ENCODE measurements at places on chromosomes 1 and 21. TPM values are rescaled to one million over a fixed set of nuclear protein-coding genes. Genes with fewer than 3 reads are reported as not detected.

The EPHB2 gene
- 18.4 TPM for polyA plus RNA-seq

GRCh38 chr1:24693827-24694379 lies 50.8 kb downstream of the SRRM1 start:
- DNase-seq = no peak

DNA sequence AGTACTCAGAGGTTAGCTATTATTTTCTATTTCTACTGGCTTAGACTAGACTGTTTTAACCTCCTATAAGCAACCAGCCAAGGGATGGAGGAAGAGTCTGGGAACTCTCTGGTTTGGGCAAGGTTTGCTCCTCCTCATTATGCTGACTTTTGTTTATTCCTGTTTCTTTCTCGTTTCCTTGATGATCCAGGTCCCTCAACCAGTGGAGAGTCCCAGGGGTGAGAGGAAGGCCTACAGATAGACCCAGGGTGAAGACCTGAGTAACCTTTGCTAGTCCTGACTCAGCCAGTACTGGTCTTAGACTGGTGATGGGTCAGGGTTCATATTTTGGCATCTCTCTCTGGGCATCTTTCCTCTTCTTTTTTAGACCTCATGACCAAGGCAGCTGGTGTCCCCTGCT lies 5.4 kb downstream of the TUFT1 start:
- DNase-seq = no peak

DNA sequence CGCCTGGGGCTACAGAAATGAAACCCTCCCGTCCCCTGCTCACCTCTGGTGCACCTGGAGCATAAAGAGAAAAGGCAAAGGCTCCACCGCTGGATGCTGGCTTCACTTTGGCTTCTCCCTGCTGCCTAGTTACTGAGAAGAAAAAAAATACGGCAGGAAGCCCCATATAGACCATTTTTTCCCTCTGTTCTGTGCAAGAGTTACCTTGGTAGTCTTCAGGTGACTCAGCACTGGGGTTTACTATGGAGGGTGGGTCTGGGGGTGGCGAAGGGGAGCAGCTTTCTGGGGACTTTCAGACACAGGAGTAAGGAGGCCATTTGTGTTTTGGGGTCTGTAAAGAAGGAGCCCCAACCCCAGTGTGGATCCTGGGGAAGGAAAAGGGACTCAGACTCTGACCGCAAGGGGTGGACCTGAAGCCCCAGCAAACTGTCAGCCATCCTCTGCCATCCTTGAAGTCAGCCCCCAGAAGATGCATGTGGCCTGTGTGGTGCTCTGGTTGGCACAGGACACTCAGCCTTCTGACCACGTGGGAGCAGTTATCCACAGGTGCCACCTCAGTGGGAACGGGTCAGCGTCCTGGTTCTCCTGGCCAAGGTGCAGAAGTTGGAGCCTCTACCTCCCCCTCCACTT lies 25.9 kb upstream of the EPS8L3 start:
- DNase-seq = no peak

DNA sequence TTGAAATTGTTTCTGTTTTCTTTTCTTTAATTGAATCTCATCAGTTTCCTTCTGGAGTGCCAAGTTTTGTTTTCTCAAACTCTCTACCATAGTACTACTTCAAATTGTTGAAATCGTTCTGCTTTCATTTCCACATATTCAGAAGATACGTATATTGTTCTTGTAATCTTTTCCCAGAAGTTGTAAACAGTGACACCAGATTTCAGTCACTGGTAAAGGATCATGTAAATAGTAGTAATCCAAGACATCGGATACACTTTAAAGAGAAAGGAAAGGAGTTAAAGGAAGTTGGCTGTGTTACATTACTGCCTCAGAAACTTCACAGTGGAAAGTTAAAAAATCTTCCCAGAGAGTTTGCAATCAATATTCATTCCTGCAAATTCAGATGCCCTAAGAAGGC lies 67.5 kb downstream of the RGL1 start:
- no peak for DNase-seq

All from muscle of arm (tissue), 14 donors.